ENCODE measurements at places on chromosomes 4 and X.

- DNase-seq, result peak; percentile 48
Observed at GRCh38 chrX:7132335-7133049, 15.0 kb upstream of the STS start.

- no peak for DNase-seq
Observed at GRCh38 chr4:4761128-4761982, 98.1 kb upstream of the MSX1 start.

GRCh38 chr4:76857074-76857409 lies 40.9 kb downstream of the SOWAHB start:
- DNase-seq, result no peak

- DNase-seq, result no peak
Observed at GRCh38 chr4:36004204-36004851, 240.0 kb downstream of the ARAP2 start.

DNA sequence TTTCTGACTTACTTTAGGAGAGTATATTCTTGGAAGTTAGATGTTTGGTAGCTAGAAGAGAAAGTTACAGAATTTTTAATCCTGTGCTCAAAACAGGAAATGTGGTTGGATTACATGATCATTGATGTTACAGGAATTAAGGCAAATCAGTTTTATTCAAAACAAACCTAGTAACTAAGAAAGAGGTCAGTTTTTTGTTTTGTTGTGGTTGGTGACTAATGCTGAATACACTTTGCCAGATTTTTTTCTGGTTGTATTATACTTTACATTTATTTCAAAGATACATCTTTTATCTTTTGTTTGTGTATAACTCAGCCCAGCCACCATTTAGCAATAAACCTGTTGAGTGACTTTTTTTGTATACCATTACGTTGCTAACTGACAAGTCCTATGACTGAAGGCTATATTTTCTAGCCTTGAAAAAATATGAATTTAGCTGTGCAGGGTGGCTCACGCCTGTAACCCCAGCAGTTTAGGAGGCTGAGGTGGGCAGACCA lies 116.7 kb downstream of the KLHL8 start:
- peak; percentile 68 for DNase-seq

DNA sequence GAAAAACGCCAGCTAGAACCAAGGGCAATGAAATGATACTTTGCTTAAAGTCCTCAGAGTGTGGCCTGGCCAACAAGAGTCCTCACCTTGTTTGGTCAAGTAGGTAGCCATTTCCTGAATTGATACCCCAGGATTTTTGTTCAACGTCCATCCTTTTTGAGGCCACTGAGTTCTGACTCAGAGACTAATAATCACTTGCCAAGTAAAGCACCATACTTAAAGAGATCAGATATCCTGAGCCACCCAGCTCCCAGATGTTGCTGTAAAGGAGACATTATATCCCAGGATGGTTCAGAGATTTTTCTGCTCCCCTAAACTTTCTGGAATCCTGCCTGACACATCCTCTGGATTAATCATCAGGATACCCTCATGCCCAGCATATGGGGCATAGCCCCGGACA lies 190.9 kb downstream of the RAP1GDS1 start:
- no peak for DNase-seq

DNA sequence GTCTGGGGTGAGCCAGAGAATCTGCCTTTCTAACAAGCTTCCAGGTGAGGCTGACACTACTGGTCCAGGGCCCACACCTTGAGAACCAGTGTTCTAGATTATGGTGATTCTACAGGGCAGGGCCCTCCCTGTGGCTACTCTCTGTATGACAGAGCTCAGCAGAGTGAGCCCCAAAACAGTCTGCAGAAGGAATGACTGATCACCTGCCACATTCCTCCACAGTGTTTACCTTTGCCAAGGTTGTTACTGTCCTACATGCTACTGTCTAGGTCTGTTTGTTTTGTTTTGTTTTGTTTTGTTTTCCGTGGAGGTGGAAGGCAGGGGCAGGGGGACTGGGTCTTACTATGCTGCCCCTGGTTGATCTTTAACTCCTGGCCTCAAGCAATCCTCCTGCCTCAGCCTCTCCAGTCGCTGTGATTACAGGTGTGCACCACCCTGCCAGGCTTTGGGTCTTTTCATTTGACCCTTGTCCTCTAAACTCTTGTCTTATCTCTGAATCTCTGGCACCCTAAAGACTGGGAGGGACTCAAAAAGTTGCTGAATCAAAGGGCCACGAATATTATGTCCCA lies 45.1 kb downstream of the MAP7D2 start:
- DNase-seq, result no peak

GRCh38 chr4:10698172-10698571 lies 13.6 kb upstream of the CLNK start:
- no peak for DNase-seq

DNA sequence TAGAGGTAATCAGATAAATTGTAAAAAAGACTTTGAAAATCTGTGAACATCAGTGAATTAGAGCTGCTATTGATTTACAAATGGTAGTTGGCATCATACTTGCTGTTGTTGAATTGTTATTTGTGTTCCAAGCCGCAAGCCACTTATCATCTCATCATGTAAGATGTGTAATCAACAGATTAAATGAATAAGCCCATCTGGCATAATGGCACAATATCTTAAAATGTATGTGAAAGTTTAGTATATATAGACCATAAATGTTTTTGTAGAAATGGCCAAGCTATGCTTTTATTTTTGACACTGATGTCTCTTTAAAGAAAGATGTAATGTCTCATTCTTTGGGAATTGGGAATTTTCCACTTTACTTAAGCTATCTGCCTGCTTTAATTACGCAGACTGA lies 682.6 kb upstream of the GNPDA2 start:
- DNase-seq, result no peak

- no peak for DNase-seq
Observed at GRCh38 chr4:20019310-20020015, 232.2 kb upstream of the SLIT2 start.

- DNase-seq, result no peak
Observed at GRCh38 chr4:21858971-21859370, 89.6 kb downstream of the KCNIP4 start.

DNA sequence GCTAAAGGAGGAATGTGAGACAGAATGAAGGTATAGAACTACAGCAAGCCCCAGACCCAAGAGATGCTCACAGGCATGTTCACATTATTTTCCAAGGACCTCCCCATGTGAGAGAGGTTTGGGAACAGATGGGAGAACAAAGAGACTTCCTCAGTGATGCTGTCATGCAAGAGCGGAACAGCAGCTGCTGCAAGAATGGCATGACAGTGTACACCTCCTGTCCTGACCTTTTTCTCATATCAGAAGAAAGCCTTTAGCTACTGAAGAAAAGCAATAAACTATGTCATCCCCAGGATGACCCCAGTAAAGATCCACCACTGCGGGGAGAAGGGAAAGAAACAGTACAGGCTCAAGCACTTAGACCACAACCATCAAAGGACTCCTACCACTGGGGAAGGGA lies 7.2 kb downstream of the PRDM5 start:
- no peak for DNase-seq

- DNase-seq, result no peak
Observed at GRCh38 chr4:156137679-156138473, 184.2 kb upstream of the CTSO start.

- DNase-seq, result peak; percentile 76
Observed at GRCh38 chr4:77172336-77172735, 15.3 kb downstream of the CCNG2 start.

- no peak for DNase-seq
Observed at GRCh38 chr4:108005807-108006206, 16.1 kb downstream of the HADH start.

GRCh38 chrX:13937370-13938050 lies 92.2 kb downstream of the GEMIN8 start:
- peak; percentile 49 for DNase-seq

GRCh38 chr4:141429933-141430332 lies 206.4 kb upstream of the IL15 start:
- no peak for DNase-seq

GRCh38 chr4:5712931-5713330 lies 1.9 kb downstream of the EVC start:
- DNase-seq, result no peak

DNA sequence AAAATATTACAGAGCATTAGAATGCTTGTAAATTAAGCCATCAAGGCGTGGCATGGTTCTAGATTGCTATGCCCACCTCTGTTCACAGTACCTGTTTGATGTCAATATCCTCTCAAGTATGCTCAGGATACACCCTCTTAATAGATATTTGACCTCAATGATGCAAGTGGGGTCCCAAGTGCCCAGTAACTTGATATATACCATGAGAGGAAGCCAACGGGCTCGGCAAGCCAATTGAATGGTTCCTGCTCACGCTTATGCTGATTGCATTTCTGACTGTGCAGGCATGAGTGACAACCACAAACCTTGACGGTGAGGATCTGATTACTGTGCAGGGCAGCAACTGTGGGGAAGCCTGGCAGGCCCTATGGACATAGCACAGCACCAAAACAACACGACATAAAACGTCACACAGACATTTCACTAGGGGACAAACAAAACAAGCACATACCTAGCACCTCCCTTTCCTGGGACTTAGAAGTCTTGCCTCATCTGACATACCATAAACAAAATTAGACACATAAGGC lies 179.1 kb upstream of the ETNPPL start:
- DNase-seq, result no peak

- DNase-seq, result no peak
Observed at GRCh38 chrX:65712005-65712806, 44.8 kb downstream of the MSN start.

- no peak for DNase-seq
Observed at GRCh38 chr4:169963998-169964397, 62.2 kb downstream of the MFAP3L start.

GRCh38 chr4:56220261-56220660 lies 167.0 kb downstream of the AASDH start:
- peak; percentile 33 for DNase-seq

GRCh38 chrX:149531599-149531998 lies 9.2 kb upstream of the EOLA1 start:
- DNase-seq, result no peak

DNA sequence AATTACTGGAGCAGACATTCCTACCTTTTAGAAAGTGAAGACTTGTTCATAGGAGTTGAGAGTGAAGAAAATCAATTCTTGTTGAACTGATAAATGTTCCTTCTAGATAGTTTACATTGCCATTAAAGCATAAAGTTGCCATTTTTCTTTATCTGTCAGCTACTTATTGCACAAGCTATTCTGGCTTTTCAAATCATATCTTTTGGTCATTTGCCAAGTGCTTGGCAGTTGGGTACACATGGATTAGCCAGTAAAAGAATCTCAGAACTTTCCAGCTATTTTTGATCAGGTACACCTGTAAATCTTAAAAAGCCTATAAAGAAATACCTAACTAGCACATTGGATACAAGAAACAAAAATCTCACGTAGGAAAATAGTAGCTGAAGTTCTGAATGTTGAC lies 56.4 kb upstream of the PNPLA4 start:
- DNase-seq, result no peak

DNA sequence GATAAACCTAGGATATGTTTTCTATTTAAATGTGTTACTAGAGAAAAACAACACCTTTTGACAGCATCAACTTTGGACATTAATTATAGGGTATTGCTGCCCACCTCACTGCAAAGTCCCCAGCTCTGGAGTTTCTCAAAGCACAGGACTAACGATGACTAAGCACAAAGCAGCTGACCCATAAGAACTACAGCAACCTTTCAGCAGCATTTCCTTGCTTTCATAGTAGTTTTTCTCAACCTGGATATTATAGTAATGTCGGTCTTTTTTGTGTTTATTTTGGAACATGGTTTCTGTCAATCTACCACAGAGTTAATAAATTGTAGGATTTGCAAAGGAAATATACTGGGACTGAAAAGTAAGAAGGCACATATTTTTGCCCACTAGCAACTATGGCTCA lies 21.5 kb downstream of the HHIP start:
- no peak for DNase-seq

GRCh38 chrX:121851033-121851432 lies 803.6 kb downstream of the GLUD2 start:
- peak; percentile 13 for DNase-seq

DNA sequence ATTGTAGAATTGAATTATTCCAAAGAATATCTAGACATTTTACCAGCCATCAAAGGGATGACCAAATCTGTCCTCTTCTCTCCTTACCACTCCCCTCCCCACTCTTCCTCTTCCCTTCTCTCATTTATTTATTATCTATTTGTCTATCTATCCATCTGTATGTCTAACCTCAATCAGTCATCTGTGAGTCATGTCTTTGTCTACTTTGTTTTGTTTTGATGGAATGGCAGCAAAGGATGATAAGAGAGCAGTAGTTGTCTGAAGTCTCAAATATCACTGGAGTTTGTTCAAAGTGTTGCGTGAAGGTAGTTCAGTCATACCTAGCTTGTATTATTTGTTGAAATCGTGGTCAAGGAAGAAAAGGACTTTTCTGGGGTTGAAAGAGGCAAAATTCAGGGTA lies 34.7 kb upstream of the PGRMC2 start:
- no peak for DNase-seq

DNA sequence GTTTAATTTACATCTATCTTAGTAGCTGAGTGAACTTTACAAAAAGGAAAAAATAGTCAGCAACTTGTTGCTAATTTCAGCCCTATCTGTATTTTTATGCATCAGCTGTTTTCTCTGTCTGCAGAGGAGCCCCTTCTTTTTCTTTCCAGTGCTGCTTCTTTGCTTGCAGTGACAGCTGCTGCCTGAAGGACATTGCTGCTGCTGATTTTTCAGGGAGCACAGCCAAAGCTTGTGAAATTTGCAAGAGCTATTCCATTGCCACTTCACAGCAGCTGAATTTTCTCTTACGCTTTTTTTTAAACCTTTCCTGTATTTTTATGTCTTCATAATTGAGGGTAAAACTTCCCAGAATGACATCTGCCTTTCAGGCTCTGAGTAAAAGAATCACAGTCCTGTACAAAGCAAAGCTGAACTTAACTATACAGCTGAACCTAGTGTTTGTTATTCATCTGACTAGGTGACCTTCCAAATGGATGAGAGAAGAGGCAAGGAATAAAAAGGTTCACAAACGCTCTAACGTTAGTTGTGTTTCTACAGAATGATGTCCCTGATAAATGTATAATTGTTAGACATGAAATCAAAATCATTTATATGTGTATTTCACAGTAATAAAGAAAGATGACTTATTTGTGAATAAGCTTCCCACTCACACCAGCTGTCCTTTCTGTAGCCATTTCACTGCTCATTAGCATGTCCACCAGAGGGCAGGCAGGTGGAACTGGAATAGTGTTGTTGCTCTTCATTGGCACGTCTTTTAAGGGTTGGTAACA lies 541.4 kb downstream of the ADGRL3 start:
- DNase-seq, result no peak

- DNase-seq, result no peak
Observed at GRCh38 chr4:25007598-25007997, 23.1 kb downstream of the LGI2 start.

- no peak for DNase-seq
Observed at GRCh38 chr4:123966990-123967769, 570.6 kb downstream of the SPRY1 start.

- no peak for DNase-seq
Observed at GRCh38 chr4:37891260-37892159, 626 bp downstream of the TBC1D1 start.

- DNase-seq, result peak; percentile 33
Observed at GRCh38 chr4:68905939-68906779, 45.4 kb downstream of the UGT2A3 start.

DNA sequence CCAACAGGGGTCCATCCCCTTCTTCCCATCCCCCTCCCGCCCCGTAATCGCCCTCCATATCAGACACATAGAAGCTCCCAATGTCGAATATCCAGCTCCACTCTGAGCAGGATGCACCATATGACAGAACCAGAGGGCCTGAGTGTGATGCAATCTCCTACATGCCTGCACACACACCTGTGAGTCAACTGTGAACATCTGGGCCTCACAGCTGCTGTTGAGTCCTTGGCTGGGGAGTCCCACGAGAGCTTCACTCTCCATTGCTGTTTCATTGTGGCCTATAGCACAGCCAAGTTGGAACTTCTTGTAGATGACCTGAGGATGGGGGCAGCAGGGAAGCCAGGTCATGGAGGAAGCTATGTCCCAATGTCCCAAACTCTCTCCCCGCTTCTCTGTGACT lies 8.2 kb downstream of the SLC38A5 start:
- no peak for DNase-seq
